ENCODE measurements at places on chromosomes 3 and 15. TPM values are rescaled to one million over a fixed set of nuclear protein-coding genes. Genes with fewer than 3 reads are reported as not detected.

- H3K4me1 ChIP-seq: no peaks in the 10 kb centered on the region
- H3K27me3 ChIP-seq: no peaks in the 10 kb centered on the region
- no peaks in the 10 kb centered on the region for H3K36me3 ChIP-seq
Measured at GRCh38 chr15:70348581-70349344, 251.0 kb upstream of the TLE3 start.

DNA sequence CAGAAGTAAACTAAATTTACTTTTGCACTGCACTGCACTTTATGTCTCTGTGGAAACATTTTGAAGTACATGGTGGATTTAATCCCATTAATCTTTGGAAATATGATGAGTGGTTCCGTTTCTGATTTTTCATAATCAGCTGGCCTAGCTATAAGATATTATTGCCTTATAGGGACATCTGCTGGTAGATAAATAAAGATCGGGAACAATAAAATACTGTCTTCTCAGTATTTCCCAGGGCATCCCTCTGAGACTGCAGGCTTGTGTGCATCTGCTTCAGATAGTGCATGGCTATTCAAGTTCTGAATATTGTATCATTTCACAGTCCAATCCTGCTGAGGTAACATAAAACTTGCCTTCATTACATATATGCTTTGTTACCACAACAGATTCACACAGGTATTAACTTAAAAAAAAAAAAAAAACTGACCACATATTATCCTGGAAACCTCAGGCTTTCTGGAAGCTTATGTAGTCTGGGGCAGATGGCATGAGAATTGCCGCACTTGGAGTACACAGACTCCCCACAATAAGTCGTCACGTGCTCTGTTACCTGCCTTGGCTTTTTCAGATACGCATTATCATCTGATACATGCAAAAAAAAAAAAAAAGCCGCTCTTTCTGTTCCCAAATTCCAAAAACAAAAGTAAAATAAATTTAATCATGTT, 330.8 kb upstream of the AGTR1 start:
- no peaks in the 10 kb centered on the region for H3K36me3 ChIP-seq
- no peak overlapping the region for H3K4me3 ChIP-seq
- H3K27me3 ChIP-seq: no peaks in the 10 kb centered on the region
- H3K27ac ChIP-seq: no peak overlapping the region
- H3K4me1 ChIP-seq: no peaks in the 10 kb centered on the region
- DNase-seq: peak; percentile 30

DNA sequence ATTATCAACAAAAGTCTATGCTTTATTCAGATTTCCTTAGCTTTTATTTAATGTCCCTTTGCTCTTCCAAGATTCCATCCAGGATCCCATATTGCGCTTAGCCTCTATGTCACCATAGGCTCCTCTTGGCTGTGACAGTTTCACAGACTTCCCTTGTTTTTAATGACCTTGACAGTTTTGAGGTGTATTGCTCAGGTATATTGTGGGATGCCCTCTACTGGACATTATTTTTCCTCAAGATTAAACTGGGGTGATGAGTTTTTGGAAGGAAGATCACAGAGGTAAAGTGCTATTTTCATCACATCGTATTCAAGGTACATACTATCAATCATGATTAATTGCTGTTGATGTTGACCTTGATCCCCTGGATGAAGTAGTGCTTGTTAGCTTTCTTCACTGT, 99.1 kb upstream of the SMAD3 start:
- no peak overlapping the region for H3K27ac ChIP-seq
- H3K4me1 ChIP-seq: no peaks in the 10 kb centered on the region
- no peak overlapping the region for H3K4me3 ChIP-seq
- H3K36me3 ChIP-seq: no peaks in the 10 kb centered on the region
- DNase-seq: no peak

- H3K4me1 ChIP-seq: no peaks in the 10 kb centered on the region
- H3K27ac ChIP-seq: no peak overlapping the region
- H3K36me3 ChIP-seq: no peaks in the 10 kb centered on the region
- H3K27me3 ChIP-seq: no peaks in the 10 kb centered on the region
- no peak for DNase-seq
Measured at GRCh38 chr3:126361211-126361610, 4.0 kb upstream of the KLF15 start.

The TMEM158 gene
- 3.1 TPM for polyA plus RNA-seq

- DNase-seq: no peak
- H3K27me3 ChIP-seq: no peaks in the 10 kb centered on the region
- no peak overlapping the region for H3K27ac ChIP-seq
Measured at GRCh38 chr15:66057089-66057488, 187.8 kb downstream of the RAB11A start.

DNA sequence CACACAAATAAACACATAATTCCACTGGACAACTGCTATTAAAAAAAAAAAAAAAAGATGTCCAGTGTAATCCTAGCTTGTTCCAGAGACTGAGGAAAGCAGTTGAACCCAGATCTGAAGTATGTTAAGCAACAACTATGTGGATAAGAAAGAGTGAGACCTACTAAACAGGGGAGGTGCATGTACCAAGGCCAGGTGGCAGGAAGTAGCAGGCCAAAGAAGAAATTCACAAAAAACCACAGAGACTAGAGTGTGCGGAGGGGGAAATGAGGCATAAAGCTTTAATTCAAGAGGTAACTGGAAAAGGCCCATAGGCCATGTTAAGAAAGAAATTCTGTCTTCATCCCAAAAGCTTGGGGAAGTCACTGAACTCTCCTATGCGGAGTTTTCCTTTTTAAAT, 490.0 kb downstream of the NAALADL2 start:
- H3K4me3 ChIP-seq: no peak overlapping the region
- no peaks in the 10 kb centered on the region for H3K27me3 ChIP-seq
- no peak for DNase-seq
- no peak overlapping the region for H3K27ac ChIP-seq

DNA sequence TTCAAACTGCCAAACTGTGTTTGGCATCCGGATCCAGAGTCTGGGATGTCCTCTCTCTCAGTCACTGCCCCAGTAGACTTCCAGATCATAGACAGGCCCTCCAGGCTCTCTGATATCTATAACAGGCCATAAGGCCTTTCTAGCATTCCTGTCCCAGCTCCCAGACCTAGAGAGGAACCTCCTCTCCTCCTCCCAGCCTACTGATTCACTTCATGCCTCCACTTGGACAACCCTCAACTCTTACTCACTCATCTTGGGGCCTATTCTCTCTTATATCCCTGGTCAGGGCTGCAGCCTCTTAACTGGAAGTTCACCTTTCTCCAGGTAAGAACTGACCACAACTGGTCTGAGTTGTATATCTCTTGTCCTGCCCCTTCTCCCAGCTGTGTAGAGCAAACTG, 253.7 kb upstream of the TRIM42 start:
- no peaks in the 10 kb centered on the region for H3K27me3 ChIP-seq
- peaks cover 2% of the 10 kb centered on the region for H3K4me1 ChIP-seq
- no peak for DNase-seq
- H3K4me3 ChIP-seq: no peak overlapping the region
- H3K27ac ChIP-seq: no peak overlapping the region

DNA sequence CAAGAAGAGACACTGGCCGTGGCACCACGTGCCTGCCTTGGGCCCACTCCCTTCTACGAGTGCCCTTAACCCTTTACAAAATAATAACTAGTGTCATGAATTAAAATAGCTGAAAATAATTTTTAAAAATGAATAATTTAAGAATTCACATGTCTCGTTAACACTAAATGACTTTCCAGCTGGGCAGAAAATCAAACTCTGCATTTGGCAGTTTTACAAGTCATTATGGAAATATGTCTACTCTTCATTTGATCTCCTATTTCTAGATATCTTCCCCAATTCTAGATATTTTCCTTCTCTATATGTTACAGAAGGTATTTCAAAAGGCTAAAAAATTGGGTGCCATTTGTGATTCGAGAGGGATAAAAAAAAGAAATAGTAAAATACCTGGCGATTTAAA, 100.2 kb downstream of the RORA start:
- no peaks in the 10 kb centered on the region for H3K4me1 ChIP-seq
- H3K4me3 ChIP-seq: no peak overlapping the region
- H3K27ac ChIP-seq: no peak overlapping the region
- H3K36me3 ChIP-seq: no peaks in the 10 kb centered on the region
- no peak for DNase-seq

GRCh38 chr3:149621218-149622005, 36.4 kb downstream of the WWTR1 start:
- H3K36me3 ChIP-seq: no peaks in the 10 kb centered on the region
- DNase-seq: no peak
- no peak overlapping the region for H3K27ac ChIP-seq
- no peak overlapping the region for H3K4me3 ChIP-seq
- no peaks in the 10 kb centered on the region for H3K27me3 ChIP-seq
- H3K4me1 ChIP-seq: no peaks in the 10 kb centered on the region

The GCSAM gene
- polyA plus RNA-seq: not detected

GRCh38 chr15:83922649-83923294, 268.8 kb downstream of the ADAMTSL3 start:
- H3K4me3 ChIP-seq: no peak overlapping the region
- H3K4me1 ChIP-seq: no peaks in the 10 kb centered on the region
- H3K36me3 ChIP-seq: no peaks in the 10 kb centered on the region
- H3K27ac ChIP-seq: no peak overlapping the region
- no peak for DNase-seq

The FAM107A gene
- polyA plus RNA-seq: 52.5 TPM

DNA sequence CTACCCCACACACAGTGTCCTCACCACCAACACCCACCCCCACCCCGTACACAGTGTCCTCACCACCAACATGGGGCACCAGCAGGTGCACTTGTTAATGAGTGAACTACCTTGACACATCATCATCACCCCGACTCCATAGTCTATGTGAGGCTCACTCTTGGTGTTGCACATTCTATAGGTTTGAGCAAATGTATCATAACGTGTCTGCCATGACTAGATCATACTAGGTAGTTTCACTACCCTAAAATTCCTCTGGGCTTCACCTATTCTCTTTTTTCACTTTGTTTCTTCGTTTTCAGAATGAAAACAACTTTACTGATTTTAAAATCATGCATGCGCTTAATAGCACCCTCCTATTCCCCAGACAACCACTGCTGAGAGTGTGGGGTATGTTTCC, 102.6 kb upstream of the SLC6A6 start:
- no peak overlapping the region for H3K27ac ChIP-seq
- no peaks in the 10 kb centered on the region for H3K27me3 ChIP-seq
- no peak for DNase-seq
- no peaks in the 10 kb centered on the region for H3K36me3 ChIP-seq
- no peaks in the 10 kb centered on the region for H3K4me1 ChIP-seq

The ARL8B gene
- 49.1 TPM for polyA plus RNA-seq

- H3K36me3 ChIP-seq: no peaks in the 10 kb centered on the region
- peak overlapping the region; percentile 91 for H3K4me3 ChIP-seq
- peak; percentile 70 for DNase-seq
- H3K27ac ChIP-seq: peak overlapping the region; percentile 85
- H3K27me3 ChIP-seq: no peaks in the 10 kb centered on the region
- H3K4me1 ChIP-seq: peaks cover 41% of the 10 kb centered on the region
Measured at GRCh38 chr3:38455639-38456430, 2.1 kb downstream of the ACVR2B start.

DNA sequence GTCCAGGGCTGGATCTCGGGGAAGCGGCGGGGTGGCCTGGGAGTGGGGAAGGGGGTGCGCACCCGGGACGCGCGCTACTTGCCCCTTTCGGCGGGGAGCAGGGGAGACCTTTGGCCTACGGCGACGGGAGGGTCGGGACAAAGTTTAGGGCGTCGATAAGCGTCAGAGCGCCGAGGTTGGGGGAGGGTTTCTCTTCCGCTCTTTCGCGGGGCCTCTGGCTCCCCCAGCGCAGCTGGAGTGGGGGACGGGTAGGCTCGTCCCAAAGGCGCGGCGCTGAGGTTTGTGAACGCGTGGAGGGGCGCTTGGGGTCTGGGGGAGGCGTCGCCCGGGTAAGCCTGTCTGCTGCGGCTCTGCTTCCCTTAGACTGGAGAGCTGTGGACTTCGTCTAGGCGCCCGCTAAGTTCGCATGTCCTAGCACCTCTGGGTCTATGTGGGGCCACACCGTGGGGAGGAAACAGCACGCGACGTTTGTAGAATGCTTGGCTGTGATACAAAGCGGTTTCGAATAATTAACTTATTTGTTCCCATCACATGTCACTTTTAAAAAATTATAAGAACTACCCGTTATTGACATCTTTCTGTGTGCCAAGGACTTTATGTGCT, 527 bp downstream of the B2M start:
- peak overlapping the region; percentile 98 for H3K4me3 ChIP-seq
- DNase-seq: peak; percentile 63
- no peaks in the 10 kb centered on the region for H3K4me1 ChIP-seq

- no peaks in the 10 kb centered on the region for H3K36me3 ChIP-seq
- DNase-seq: no peak
- H3K4me1 ChIP-seq: no peaks in the 10 kb centered on the region
Measured at GRCh38 chr15:45612790-45613415, 21.9 kb upstream of the SQOR start.

The PRR20G gene
- not detected for polyA plus RNA-seq

DNA sequence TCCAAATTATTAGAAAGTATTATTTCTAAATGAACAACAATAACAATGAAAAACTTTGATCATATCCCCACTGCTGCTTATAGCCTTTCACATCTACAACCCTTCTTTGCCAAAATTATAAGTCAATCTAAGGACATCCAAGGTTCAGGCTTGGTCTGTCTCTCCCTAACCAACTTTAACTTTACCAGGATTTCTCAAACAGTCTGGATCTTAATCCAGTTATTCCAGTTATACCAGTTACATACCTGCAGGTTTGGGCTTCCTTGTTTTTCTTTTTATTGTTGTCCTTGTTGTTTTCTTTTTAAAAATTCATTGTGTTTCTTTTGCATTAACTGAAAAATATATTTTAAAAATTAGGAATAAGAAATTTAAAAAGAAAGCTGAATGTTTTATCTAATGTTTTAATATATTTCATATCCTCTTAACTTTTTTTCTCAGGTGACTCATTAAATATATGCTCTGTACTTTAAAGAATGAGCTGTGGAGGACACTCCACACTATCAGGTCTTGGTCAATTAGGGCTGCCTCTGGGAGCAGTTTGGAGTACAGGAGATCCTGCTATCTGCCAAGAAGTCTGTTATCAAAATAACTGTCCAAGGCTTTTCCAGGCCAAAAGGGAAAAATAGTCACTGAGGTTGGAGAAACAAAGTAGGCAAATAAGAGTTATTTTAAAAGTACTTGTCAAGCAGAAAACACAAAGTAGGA, 421.4 kb downstream of the EPHA6 start:
- no peaks in the 10 kb centered on the region for H3K36me3 ChIP-seq
- no peaks in the 10 kb centered on the region for H3K27me3 ChIP-seq
- H3K4me1 ChIP-seq: no peaks in the 10 kb centered on the region
- DNase-seq: no peak
- H3K4me3 ChIP-seq: no peak overlapping the region

- DNase-seq: no peak
- H3K27me3 ChIP-seq: no peaks in the 10 kb centered on the region
- H3K4me3 ChIP-seq: no peak overlapping the region
- H3K4me1 ChIP-seq: no peaks in the 10 kb centered on the region
Measured at GRCh38 chr3:94561094-94561493, 498.2 kb downstream of the NSUN3 start.

The SLC12A8 gene
- 5.4 TPM for polyA plus RNA-seq

- DNase-seq: peak; percentile 38
- no peaks in the 10 kb centered on the region for H3K4me1 ChIP-seq
- no peaks in the 10 kb centered on the region for H3K27me3 ChIP-seq
- no peaks in the 10 kb centered on the region for H3K36me3 ChIP-seq
- H3K27ac ChIP-seq: no peak overlapping the region
Measured at GRCh38 chr3:43413676-43414368, 127.5 kb downstream of the SNRK start.

The PYGO1 gene
- 0.49 TPM for polyA plus RNA-seq

GRCh38 chr3:8520816-8521403, 19.3 kb downstream of the LMCD1 start:
- H3K27ac ChIP-seq: no peak overlapping the region
- no peaks in the 10 kb centered on the region for H3K36me3 ChIP-seq
- no peak for DNase-seq
- no peaks in the 10 kb centered on the region for H3K4me1 ChIP-seq

Measured in kidney (tissue), 22 donors.